ENCODE measurements at places on chromosomes 3 and 15.

GRCh38 chr3:39068556-39068955 lies 16.7 kb downstream of the WDR48 start:
- no peak for DNase-seq

- no peak for DNase-seq
Observed at GRCh38 chr3:149058602-149059001, 27.7 kb downstream of the HLTF start.

DNA sequence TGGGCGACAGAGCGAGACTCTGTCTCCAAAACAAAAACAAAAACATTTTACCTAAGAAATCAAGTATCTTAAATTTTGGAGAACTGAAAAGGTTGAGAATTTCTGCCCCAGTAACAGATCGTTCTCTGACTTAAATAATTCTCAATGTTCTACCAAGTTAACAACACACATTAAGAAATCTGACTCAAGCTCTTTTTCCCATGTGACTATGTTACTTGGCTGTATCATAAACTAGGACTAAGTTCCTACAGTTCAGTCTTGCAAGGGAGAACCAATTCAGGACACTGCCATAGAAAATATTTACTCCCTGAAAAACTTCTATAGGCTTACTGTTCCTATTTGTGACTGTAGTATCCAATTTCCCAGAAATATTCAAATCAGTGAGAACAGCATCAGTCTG lies 20.9 kb upstream of the USF3 start:
- DNase-seq: no peak

DNA sequence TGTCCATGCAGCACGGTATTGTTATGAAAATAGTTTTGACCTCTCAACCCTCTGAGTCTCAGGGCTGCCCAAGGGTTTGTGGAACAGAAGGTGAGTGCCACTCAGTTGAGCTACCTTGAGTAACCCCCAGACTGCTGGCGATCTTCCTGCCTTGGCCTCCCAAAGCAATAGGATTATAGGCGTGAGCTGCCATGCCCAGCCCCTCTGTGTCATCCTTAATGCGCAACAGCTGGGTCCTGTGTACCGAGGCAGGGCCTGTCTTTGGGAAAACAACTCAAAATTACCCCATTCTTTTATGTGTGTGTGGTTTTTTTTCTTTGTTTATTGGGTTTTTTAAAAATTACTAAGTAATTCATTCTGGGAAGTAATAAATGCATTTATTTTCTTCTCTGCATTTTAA lies 78.3 kb upstream of the TPM1 start:
- DNase-seq: no peak

DNA sequence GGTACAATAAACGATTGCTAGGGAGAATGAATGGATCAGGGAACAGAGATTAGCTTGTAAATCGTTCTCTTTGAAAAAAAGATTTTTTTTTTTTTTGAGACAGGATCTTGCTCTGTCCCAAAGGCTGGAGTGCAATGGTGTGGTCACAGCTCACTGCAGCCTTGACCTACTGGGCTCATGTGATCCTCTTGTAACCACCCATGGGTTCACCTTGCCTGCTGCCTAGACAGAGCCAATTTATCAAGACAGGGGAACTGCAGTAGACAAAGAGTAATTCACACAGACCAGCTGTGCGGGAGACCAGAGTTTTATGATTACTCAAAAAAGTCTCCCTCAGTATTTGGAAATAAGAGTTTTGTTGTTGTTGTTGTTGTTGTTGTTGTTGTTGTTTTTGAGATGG lies 39.6 kb downstream of the METTL6 start:
- DNase-seq: no peak

DNA sequence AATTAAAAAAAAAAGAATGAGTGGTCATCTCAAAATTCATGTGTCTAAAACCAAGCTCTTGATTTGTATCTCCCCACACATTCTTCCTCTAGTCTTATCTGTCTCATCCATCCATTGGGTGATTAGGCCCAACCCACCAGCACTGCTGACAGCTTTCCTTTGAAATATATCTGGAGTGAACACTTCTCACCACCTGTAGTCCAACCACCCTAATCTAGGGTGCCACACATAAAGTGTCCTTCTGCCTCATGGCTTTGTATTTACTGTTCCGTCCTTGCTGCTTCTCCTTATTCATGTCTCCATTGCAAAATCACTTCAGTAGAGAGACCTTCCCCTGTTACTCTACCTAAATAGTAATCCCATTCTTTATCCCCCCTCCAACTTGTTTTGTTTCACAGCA lies 82.4 kb upstream of the PTX3 start:
- no peak for DNase-seq

GRCh38 chr3:124249038-124249437 lies 257.1 kb upstream of the ROPN1 start:
- no peak for DNase-seq

DNA sequence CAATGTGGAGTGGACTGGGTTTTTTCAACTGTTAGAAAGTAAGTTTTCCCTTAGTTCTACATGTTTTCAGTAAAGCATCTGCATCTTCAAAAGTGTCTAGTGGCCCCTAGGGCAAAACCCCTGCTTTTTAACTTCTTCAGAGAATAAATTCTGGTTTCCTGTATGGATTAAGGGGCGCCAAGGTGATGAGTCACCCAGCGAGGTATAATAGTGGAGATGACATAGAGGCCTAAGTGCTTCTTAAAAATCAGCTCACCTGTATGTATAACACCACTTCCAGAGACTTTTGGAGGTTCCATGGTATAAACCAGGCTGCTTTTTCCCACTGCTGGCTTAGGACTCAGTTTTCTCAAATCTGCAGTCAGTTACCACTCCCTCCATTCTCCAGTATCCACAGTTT lies 68.9 kb downstream of the SYN2 start:
- no peak for DNase-seq

DNA sequence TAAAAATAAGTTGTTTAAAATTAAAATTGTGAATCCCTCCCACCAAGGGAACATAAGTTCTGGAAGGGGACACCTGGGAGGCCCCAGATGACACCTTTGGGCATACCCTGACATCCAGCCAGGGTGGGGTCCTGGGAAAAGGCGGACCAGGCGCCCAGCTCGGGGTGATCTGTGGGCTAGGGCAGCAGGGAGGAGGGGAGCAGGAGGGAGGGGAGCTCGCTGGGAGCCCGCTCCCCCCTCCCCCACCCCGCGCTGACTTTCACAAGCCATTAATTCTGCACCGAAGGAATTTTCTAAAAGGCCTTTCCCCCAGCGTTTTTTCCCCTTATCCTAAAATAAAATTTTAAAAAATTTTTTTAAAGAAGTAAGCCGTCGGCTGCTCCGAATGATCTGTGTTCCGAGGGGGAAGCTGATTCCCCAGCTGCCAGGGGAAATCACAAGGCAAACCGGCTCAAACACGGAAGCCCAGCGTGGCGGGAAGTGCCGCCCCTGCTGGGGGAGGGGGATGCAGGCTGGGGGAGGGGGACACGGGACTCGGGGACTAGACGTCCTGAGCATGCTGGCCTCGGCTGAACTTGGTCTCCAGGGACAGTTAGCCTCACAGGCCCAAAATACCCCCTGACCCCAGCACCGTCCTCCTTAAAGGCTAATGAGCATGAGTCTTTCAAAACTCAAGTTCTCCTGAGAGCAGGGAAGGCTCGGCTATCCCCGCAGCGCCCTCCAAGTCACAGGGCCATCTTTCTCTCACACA lies 13.9 kb downstream of the PLXND1 start:
- DNase-seq: no peak

GRCh38 chr15:64693134-64693533 lies 82.3 kb downstream of the RBPMS2 start:
- DNase-seq: no peak

GRCh38 chr3:55572816-55573215 lies 85.7 kb upstream of the WNT5A start:
- DNase-seq: no peak

DNA sequence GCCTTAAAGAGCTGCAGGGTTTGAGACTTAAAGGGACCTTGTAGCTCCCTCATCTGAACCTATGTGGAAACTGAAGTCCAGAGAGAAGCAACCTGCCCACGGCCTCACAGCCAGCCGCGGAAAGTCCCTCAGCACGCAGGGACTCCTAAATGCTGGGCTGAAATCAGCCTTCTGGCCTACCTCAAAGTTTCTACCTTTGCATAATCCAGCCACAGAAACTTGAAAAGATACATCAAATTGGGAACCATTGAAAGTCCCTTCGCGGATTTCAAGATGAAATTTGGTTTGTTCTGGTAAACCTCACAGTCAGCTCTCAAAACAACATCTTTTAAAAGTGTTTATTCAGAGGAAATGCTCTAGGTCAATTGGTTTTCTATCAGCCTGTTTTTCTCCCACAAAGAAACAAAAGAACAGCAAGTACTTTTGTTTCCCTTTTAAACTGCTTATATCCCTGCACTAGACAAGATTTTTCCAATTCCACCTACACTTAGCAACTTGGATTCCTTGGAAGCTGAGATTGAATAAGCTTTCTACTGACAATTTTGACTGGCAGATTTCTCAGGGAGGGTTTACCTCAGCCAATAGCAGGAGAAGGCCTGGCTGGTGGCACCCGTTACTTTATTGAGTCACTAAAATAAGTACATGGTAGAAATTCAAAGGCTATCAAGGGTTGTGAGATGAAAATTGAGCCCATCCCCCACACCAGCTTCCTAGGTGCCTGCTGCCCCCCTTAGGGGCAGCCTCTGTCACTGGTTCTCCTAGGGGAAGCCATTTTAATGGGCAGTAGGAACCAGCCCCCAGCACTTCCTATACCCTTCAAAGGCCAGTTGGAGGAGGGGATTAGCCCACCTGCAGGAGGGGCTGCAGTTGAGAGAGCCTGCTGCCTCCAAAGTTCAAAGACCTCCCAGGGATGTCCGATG lies 171.2 kb downstream of the ADAMTS17 start:
- DNase-seq: no peak

GRCh38 chr3:36707623-36708409 lies 56.5 kb downstream of the DCLK3 start:
- no peak for DNase-seq

DNA sequence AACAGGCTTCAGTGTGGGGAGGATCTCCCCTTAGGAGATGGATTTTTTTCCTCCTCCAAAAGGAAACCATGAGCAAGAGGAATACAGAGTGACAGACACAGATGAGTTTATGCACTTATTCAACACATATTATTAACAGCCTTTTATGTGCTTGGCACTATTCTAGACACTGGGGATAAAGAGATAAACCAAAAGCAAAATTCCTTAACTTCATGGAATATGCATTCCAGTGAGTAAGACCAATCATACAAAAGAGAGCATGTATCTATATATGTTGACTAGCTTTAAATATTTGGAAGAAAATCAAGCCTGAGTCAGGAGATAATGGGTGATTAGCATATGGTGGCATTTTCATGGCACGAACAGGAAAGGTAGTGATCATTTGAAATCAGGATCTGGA lies 284.4 kb upstream of the RASGRP1 start:
- DNase-seq: no peak

DNA sequence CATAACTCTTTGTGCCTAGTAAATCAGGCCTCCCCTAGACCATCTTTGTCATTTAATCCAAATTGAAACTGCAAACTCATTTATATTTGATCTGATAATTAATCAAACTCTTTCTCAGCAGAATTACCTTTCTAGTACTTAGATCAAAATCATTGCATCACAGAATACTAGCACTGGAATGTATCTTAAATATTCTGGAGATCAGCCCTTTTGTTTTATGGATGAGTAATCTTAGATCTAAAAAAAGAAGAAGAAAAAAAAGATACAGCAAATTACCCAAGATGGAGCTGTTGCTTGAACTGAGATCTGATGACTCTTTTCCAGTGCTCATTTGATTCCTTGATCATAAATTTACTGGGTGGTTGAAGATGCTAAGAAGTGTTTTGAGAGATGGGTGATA lies 47.9 kb downstream of the NAALADL2 start:
- DNase-seq: no peak

GRCh38 chr3:104612218-104612617 lies 754.5 kb upstream of the ALCAM start:
- DNase-seq: no peak

DNA sequence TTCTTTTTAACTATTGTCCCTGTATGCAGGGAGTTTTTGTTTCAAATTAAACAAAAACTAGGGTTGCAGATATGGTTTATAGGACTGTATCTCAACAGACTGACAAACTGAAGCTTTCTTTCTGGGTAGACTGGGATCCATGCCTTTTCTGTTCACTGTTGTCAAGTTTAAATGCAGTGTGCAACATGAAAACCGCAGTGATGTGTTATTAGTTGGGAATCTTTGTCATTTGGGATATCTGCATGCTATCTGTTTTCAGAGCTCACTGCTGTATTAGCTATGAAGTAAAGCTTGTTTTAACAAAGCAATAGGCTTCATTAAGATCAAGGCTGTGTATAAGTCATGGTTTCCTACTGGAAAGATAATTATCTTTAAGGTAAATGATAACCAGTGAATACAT lies 21.4 kb upstream of the MCF2L2 start:
- no peak for DNase-seq

Data from DMS 273 treated with DMSO at 0.1 percent for 48 hours (cell line).